ENCODE measurements at places on chromosomes 3 and 15.

GRCh38 chr3:160392798-160393197, 6.2 kb downstream of the IFT80 start:
- DNase-seq: no peak

DNA sequence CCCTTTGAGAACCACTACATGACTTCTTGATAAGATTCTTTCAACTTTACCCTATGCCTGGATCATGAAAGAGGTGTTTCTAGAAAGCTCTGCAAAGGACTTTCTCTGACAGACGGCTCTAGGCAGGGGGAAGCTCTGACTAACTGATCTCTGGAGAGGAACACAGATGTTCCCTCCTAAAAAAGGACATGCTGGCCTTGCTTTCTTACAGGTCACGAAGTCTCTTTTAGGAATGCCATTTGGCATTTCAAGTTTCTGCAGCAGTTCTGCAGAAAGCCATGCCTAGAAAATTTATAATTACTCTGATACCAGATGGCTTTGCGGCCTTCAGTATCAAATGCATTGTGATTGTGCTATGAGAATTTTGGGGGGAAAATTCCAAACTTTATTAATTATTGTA, 275.4 kb upstream of the CTDSPL start:
- DNase-seq: no peak

DNA sequence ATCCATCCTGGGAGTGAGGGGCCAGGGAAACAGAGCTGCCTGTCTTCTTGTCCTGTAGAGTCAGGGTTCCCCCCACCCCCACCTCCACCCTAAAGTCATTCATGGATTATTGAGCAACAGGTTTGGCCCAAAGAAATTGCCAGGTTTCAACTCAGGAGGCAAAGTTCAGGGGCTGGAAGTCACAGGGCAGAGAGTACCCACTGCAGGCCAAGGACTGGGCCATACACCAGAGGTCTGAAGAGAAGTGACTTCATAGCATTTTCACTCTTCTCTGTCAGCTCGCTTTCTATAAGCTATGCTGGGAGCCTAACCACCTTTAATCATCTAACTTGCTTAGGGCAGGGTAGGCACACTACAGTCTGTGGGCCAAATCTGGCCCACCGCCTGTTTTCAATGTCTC, 50.1 kb downstream of the STARD5 start:
- DNase-seq: no peak

- no peak for DNase-seq
These were observed 119.1 kb upstream of the UBE3A start for GRCh38 chr15:25557926-25558325.

DNA sequence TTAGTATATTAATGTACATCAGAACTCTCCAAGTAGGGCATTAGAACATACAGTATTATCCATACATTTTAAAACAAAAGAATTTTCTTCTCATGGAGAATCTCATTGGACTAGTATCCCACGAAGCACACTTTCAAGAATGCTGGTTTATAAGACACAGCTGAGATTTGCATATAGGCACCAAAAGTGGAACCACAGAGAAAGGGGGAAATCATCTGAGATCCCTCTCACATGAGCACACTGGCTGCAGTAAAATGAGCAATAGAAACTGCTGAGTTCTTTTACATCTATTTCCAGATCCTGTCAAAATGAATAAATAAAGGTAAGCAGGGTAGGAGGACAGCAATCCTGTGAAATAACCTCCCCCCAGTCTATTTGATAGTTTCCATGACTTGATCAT, 665.3 kb downstream of the FHIT start:
- no peak for DNase-seq

- DNase-seq: no peak
These were observed 76.8 kb downstream of the TAMM41 start for GRCh38 chr3:11769704-11770476.

- no peak for DNase-seq
These were observed 54.3 kb upstream of the NEK10 start for GRCh38 chr3:27423463-27423862.

GRCh38 chr3:136093771-136094170, 102.4 kb downstream of the MSL2 start:
- no peak for DNase-seq

DNA sequence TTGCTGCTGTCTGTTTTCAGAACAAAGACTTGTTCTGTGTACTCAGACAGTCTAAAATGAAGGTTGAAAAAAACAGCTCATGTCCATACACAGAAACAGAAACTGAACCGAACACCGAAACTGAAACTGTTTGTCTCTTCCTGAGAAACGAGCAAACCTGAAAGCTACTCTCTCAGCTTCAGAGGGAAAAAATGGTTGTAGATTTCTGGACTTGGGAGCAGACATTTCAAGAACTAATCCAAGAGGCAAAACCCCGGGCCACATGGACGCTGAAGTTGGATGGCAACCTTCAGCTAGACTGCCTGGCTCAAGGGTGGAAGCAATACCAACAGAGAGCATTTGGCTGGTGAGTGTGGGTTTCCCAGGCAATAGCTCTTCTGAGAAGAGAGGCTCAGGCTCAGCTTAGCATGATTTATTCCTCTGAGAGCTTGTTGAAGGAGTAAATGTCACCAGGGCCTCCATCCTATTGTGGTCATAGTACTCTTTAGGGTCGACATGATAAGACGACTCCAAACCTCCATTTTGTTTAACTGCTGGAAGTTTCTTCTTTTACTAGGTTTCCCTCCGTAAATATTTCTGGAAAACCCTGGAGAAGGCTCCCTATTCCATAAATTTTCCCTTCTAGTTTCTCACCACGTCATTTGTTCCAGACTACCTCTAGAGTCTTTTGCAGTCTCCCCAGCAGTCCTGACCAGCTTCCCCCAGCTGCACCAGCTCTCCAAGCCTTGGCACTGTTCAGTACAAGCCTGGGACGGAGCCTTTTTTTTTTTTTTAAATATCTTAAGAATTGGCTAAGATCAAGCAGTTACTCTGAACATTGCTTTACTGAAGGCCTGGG, at the start of gene RTP4:
Gene RTP4, plus strand, starts transcription at position 135 of the 838 bp plus-strand sequence. Its CDS starts 57 bp downstream, at position 192.
- DNase-seq: no peak

DNA sequence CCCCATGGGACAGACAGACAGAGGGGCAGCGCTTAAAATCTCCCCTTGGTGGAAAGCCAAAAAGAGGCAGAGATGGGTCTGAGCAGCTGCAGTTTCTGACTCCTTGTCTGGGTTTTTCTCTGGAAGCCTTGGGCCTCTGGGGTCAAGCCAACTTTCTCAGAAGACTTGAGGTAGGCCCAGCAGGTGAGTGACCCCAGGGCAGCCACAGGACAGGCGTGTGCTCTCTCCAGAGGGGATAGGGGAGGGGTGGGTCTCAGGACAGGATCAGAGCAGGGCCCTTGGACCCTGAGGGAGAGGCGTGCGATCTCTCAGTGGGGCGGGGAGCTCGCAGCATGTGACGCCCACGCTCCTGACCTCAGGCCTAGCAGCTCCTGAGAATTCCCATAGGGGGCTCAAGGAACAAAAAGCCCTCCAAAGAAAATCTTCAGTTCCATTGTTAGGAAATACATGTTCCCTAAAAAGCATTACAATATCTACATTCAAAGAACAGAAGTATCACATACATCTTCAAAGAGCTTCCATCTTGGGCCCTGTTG, 34.6 kb upstream of the DUSP7 start:
- DNase-seq: no peak

DNA sequence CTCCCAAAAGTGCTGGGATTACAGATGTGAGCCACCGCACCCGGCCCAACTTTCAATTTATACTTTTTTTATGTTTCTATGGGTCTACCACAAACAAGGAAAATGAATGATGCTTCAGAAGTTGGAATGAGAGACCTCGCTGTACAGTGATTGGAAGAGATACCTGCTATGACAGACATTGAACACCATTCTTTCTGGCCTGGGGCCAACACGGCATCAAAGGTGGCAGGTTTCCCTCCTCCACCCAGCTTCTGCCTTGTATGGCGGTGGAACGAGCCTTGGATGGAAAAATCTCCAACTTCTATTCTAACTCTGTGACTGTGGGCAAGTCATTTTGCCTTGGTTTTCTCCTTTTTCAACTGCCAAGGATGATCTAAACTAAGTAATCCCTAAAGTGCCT, 117.8 kb upstream of the FAM174B start:
- DNase-seq: no peak

- DNase-seq: no peak
These were observed 53.4 kb upstream of the DCUN1D1 start for GRCh38 chr3:183033746-183034145.

- DNase-seq: no peak
These were observed 304.6 kb downstream of the RPLP1 start for GRCh38 chr15:69757186-69757585.

DNA sequence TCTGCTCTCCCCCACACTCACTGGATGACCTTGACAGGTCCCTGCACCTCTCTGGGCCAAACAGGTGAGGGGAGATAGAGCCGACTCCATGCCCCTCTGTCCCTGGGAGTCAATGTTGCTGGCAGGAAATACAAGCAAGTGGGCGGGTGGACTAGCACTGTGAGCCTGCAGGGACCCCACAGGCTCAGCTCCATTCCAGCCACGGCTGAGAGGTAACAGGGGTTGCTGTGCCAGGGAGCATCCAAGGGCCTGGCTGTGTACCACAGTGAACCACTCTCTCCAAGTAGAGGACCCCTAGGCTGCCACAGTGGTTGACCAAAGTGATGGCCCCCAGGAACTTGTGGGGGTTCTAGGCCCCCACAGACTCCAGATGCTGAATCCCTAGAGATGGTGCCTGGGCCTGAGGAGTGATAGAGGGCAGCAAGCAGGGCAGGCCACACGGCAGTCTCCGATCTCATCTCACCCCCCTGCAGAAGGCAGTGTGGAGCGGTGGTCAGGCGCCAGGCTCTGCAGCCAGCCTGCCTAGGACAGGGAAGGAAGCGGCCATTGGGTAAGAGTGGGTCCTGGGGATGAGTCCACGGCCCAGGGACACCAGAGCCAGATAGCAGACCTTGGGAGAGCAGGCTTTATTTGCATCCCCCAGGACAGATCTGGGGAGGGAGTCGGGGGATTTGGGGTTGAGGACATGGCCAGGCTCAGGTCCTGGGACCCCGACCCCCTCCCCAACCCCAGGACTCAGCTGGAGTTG, 3.2 kb downstream of the TNNC1 start:
- no peak for DNase-seq

GRCh38 chr3:45783667-45784066, 12.7 kb downstream of the SLC6A20 start:
- DNase-seq: no peak

DNA sequence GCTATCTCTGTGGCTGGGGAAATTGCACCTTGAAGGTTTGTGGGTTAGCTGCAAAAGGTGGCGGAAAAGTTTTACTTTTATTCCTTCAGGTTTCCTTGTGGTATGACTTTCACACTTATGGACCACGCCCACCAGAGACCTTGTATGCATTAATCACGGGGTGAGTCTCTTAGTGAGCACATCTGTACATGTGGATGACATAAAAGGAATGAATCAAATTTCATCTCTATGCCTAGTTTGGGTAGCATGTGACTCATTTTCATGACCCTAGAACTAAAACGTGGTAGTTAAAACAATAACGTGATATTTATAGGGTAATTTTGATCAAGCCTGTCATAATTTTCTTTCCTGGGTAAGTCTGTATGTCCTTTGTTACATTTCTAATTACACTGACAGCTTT, 141.7 kb downstream of the PDCD6IP start:
- no peak for DNase-seq

DNA sequence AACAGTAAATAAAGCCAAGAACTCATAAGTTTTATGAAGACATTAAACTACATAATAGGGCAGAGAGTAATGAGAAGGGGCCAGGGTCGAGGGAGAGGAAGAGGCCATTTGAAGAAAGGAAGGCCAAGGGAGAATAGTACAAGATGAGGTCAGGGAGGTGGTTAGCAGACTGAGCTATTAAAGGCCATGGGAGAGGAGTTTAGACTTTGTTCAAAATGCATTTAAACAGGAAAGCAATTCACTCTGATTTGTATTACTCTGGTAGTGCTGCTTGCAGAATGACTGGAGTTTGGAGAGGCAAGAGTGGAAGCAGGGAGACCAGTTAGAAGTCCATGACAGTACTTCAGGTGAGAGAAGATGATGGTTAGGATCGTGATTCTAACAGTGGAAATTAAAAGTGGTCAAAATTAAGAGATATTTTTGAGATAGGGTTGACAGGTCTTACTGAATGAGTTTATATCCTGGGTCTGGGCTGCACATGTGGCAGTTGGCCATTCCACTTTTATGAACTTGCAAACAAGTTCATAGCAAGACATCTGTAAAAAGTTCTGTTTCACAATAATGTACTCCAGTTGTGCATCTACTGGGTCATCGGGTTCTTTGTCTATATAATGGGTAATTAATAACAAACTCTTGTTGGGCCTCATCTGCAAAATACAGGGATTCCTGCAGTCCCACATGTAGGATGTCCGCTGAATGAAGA, 16.3 kb downstream of the PPP2R3A start:
- no peak for DNase-seq

GRCh38 chr3:176663837-176664831, 533.1 kb downstream of the TBL1XR1 start:
- DNase-seq: no peak

GRCh38 chr3:12224181-12225147, 64.4 kb upstream of the PPARG start:
- DNase-seq: no peak

GRCh38 chr3:15805756-15806266, 8.0 kb upstream of the ANKRD28 start:
- no peak for DNase-seq
